ENCODE measurements at places on chromosomes 5 and 9. TPM values are rescaled to one million over a fixed set of nuclear protein-coding genes. Genes with fewer than 3 reads are reported as not detected.

The FOXE1 gene
- total RNA-seq: not detected

The OLFML2A gene
- 62.5 TPM for total RNA-seq

The FCN2 gene
- total RNA-seq: not detected

The TMEM167A gene
- total RNA-seq: 97.9 TPM

The TXNDC8 gene
- not detected for total RNA-seq

The CNOT8 gene
- 99.5 TPM for total RNA-seq
